ENCODE measurements at places on chromosomes 7 and 10.

DNA sequence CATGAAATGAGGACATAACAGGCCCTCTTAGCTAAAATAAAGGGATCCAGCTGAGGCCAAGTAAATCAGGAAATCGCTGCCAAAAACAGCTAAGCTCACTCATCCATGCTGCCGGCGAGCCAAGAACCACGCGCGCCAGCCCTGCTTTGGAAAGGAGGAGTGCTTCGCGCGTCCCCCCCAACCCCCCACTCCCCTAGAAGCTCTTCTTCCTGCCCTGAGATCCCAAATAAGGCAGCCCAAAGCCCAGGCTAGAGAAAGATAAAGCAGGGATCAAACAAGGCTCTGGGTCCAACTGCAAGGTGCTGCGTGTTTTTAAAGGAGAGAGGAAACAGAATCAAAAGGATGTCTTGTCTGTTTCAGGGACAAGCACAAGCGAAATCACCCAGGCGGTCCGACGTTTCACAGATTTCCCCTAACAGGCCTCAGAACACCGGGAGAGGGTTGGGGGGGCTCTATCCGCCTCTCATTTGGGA, 168.3 kb upstream of the AUTS2 start:
- peak; percentile 11 for DNase-seq

GRCh38 chr7:151807846-151808245, 69.1 kb downstream of the PRKAG2 start:
- DNase-seq: no peak

DNA sequence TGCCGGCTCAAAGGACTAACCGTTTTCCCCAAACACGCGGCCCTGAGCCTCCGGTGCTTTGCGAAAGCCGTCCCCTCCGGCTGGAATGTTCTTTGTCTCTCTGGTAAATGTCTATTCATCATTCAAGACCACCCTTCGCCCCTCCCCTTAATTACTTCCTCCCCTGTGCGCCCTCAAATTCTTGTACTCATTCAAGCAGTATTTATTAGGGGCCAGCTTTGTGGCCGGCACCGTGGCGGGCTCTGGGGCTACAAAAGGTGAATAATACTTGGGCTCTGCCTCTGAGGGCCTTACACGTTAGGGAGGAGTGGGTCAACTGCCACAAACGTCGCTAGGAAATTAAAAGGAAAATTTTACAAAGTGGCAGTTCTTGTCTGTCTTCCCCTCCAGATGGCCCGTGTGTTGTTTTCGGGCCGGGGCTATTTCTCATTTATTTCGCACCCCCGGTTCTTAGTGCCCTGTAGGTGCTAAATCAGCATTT, 1.5 kb upstream of the MEST start:
- DNase-seq: no peak

DNA sequence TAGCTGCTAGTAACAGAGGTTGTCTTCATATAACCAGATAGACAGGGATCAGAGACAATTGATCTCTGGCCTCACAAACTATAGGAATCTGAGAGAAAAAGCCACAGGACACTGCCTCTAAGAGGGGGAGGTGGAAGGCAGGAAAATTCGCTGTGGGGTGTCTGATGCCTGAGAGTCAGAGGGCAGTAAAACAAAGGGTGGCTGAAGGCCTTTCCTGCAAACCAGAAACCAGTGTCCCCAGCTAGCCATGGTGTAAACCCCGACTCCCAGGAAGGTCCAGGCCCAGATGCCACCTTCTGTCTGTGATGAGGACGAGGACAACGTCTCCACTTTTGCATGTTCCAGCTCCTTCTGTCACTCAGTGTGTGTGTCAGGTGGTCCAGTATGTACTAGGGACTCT, 215.1 kb downstream of the ADARB2 start:
- no peak for DNase-seq

DNA sequence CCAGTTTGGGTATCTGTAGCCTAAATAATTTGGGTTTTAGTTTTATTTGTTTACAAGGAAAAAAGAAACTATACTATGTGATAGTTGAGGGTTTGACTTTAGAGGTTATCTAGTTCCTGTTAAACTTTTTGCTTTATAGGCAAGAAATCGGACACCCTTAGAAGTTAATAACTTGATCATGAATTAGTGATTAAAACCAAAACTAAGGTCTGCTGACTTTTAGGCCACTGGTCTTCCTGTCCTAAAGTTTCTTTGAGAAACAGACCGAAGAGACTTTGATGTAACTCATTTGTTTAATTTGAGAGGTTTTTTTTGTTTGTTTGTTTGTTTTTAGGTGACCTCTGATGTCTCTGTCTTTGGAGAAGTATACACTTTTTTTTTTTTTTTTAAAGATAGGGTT, 59.7 kb downstream of the PHTF2 start:
- no peak for DNase-seq
